Activated gamma-delta T cell treated with anti-CD3 and anti-CD28 coated beads, Interleukin-2, amount 50 U/mL, for 16 hours (primary cell): ENCODE measurements at places on chromosomes 2 and 18.

- DNase-seq, result no peak
Observed at GRCh38 chr18:10319026-10319425, 135.4 kb upstream of the APCDD1 start.

DNA sequence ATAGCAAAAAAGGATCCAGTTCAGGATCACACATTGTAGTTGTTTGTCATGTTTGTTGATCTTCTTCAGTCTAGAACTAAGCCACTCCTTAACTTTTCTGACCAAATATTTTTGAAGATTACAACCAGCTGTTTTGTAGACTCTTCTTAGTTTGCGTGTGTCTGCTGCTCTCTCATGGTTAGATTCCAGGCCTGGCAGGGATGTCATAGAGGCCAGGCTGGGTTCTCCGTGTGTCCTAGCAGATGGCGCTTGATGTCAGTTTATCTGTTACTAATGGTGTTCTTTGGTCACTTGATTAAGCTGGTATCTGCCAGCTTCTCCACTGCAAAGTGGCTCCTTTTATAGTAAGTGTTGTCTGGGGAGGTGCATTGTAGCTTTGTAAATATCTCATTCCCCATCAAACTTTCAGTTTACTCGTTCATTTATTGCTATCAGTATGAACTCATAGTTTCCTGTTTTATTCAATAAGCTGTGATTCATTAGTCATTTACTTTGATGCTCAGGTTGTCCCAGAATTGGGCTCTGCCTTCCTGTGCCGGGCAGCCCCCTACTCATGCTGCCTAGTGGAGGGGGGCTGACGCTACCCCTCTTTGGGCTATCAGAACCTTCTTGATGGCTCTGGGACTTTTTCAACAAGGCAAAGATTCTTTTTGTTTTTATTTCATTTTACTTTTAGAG lies 42.1 kb downstream of the GRHL1 start:
- DNase-seq, result no peak

DNA sequence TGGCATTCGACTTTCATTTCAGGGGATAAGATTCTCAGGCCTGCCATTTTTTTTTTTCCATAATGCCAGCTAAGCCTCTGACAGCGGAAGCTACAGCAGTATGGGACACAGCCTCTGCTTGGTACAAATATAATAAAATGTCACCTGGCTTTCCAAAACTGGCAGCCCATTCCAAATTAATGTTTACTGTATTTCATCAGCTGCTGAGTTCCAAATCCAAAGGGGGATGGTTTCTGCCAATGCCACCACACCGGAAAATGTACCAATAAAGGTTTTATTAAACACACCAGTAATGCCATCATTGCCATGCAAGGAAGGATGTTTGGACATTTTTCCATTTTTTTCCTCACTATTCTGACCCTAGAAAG lies 275.8 kb upstream of the CCDC68 start:
- no peak for DNase-seq

DNA sequence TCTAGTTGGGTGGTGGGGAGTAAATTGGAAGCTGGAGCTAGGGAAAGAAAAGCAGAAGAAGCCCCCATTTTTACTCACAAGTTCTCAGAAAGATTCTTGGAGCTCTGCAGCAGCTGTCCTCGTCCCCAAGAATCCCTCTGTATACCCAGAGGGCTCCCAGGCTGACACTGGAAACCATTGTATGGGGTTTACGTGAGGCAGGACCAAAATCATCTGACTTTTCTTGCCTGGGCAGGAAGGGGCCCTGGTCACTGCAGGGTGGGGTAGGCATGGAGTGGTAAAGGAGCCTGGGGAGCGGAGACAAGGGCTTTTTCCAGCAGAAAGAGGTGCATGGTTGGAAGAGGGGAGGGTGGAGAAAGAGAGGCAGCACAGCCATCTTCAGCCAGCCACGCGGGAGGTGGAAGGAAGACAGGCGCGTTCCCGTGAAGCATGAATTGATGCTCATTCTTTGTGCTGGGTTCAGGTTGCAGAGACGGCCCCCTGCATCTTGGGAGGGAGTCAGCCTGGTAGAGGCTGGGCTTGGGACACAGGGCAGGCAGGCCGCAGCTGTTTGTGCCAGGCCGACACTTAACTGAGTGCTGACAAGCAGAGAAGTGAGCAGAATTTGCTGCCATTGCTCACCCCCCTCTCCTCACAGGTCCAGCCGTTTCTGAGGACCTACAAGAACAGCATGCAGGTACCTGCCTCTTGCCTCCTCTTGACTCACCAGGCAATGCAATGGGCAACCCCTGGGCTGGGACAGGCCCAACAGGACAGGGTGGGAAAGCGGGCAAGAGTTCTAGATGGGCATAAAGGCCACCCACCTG lies 94.8 kb downstream of the PLB1 start:
- no peak for DNase-seq

DNA sequence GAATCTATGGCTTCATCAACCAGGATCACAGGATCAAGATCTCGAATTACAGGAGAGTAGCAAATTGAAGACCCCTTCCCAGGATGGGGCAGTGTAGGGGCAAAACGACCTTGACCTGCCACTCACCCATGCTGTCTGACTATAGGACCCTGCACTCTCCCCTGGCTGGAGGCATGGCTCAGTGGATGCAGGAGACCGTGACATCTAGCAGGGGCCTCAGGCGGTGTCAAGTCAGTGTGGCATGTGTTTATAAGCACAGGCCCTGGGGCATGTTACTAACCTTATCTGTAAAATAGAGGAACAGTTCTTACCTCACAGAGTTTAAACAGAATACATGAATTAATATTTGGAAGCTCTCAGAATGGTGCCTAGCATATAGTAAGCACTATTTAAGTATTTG lies 3.5 kb downstream of the HAAO start:
- DNase-seq, result no peak

DNA sequence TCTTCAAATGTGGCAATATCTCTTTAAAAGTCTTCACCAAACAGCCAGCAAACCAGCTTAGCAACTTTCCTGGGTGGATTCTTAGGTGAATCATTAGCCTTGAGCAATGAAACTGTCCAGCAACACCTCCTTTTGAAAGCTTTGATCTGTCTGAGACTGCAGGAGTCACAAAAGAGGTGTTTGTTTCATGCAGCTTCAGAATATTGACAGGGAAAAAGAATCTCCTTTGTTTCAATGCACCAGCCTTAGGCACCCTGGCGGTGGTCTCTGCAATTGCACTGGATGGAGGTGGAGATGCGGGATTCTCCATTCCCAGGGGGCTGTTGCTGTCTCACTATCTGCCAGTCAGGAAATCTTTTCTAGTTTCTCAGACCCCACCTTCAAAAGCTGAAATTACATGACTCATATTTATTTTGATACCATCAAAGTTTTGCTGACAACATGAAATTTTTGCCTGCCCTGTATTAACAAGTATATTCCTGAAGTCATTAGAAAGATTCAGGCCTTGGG lies 76.0 kb upstream of the DSG1 start:
- DNase-seq, result no peak

DNA sequence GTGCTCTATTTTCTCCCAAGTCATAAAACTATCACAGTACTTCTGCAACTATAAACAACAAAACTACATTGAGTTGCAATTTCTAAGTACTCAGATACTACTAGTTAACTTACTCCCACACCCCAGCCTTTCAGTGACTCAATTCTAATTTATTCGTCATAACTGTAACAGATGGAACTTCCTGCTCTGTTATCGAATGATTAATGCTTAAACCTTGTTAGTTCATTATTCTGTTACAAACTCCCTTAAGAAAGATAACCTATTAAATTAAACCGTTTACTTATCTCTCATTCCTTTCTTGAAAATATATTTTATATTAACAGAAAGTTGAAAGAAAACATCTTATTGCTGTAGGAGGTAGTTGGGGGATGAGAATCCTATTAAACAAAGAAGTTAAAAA lies 17.0 kb downstream of the TNFAIP6 start:
- DNase-seq, result no peak

GRCh38 chr2:109237792-109238191 lies 108.8 kb downstream of the SH3RF3 start:
- no peak for DNase-seq

DNA sequence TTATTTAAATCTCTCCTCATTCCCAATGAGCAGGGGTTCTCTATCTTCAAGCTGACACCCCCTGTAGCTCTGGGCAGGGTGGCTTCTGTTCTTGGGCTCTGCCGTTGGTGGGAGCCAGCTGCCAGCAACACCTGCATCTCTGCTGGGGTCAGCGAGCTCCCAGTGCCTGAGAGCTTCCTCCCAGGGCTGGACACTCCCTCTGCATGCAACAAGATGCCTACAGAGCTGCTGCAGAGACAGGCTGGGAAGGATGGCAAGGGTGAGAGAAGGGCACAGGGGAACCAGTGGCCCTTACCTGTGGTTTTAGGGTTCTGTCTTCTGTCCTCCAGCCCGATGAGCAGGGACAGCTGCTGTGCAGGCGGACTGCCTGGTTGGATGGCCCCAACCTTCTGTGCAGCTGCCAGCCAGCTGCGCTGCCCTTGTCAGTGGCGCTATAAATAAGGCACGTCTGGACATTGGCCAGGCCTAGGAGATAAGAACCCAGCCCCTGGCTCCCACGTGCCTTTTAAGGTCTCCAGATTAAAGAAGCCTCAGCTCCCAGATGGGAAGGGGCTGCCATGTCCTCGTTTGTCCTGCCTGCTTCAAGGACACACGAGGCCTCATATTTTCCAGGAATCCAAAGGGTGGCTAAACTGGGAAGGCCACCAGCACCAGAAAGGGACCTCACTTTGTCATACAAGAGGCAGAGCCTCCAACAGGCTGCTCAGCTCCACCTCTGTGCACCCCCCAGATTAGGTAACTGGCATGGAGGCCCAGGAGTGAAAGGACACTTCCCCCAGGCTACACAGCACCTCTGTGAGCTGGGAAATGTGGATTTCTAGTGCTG lies 39.5 kb upstream of the FHL2 start:
- DNase-seq, result no peak

DNA sequence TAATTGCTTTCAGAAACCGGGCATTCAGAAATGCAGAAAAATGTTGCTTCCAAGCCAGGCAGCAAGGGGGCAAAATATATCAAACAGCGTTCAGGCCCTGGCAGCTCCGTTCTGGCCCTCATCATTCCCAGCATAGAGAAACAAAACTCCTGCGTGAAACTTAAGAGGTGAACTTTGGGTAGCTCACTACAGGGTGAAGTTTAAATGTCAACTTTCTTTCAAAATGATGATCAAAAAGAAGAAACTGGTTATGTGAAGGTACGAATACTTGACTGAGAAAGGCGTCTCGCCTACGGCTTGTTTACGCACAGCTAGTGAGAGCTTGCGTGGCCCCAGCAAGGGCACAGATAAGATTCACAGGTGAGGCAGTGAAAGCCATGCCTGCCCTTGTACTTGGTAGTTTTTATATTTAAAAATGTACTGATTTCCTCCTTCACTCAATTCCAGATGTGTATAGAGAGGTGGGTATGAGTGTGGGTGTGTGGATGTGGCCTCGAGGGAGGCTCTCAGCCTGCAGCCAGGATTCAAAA lies 127.5 kb downstream of the NFATC1 start:
- no peak for DNase-seq

GRCh38 chr2:164920430-164920829 lies 34.9 kb downstream of the SLC38A11 start:
- no peak for DNase-seq

GRCh38 chr2:221372159-221372884 lies 199.8 kb downstream of the EPHA4 start:
- no peak for DNase-seq

DNA sequence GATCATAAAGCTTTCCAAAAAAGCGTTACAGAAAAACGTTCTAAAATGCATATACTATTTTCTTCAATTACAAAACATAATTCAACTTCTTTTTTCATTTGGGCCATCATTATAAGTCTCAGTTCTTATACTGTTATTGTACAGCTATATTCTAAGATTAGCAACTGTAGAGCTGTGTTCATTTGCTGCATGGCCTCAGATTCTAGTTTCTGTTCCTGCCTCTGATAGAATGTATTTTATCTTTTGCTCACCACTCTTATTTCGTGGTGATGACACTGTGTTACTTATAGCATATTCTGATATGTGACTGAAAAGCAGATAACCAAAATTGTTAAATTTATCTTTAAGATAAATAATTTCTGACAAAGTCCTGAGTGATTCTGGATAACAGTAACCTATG lies 67.2 kb downstream of the PTRHD1 start:
- no peak for DNase-seq

DNA sequence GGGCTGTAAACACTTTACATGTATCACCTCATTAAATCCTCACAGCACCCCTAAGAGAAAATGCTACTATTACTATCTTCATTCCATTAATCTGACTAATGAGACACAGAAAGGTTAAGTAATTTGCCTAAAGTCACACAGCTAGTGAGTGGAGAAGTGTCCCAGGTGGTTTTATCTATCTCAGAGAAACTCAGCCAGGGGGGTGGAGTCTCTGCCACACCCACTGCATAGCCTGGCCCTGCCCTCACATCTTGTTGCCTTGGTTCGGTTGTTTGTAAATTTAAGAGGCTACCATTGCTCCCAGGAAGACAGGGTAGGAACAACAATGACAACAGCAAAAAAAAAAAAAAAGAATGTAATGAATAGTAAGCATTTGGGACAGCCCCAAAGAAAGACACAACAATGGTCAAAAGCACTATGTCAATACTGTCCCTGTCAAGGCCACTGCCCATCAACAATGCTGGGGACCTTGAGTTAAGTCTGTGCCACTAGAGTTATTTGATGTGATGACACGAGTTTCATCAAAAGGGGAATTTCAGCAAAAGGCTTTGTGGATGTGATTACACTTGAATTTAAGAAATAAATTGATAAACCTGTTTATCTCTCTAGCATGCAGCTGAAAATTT lies 17.5 kb downstream of the CYRIA start:
- no peak for DNase-seq

DNA sequence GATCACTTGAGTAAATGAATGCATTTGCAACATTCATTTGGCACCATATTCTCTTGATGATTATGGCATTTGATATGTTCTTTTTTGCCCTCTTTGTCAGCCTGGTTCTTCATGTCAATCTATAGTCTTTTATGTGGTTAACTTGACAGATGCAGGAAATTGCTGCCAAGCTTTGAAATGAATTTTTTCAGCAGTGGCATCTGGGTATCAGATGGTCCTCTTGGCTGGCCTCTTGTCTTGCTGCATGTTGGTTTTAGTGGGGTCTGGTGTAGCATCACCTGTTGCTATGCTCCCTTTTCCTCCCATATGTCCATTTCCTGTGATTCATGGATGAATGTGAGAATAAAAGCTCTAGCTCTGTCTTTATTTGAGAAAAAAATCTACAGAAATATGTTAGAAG lies 119.9 kb downstream of the DPP4 start:
- peak; percentile 5 for DNase-seq

DNA sequence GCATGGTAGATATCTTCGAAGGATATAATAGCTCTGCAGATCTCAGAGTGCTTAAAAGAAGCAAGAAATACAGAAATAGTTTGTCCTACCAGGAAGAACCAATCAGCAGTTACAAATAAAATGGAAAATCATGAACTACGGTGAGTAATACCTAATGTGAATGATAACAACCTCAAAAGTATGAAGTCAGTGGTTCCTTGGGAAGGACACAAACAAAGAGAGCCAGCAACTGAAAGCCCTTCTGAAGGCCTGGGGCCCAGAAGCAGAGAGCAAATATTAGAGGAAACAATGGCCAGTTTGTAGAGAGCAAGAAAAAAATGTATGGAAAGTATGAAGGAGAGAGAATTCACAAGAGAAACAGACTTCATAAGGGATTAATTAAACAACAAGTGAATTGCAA lies 226.8 kb upstream of the CHST9 start:
- DNase-seq, result no peak
